ENCODE measurements at places on chromosomes 7 and 10.

DNA sequence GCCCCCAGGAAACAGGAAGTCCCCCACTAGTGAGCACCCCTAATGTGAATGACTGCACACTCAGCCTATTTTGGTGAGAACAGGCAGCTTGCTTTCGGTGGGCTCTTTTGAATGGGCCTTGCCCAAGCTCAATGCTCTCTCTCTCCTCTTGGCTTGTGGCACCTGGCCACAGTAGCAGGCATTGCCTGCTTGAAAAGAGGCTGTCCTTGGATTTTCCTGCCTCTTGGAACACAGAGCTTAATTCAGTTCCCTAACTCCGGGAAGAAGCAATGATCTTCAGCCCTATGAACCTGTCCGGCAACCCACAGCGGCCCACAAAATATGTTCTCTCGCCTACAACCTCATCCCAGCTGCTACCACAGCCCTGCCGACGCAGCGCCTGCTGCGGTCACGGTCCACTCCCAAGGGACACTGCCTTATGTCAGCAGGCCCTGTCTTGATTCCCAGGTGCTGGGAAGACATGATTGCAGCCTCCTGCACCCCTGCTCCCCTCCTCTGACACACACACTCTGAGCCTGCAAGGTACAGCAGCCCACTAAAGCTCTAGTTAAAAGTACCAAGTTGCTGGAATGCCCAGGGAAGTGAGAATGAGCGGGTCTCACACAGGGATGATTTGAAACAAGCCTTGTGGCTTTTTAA lies 715.5 kb upstream of the GALNT17 start:
- DNase-seq: no peak

GRCh38 chr10:62166331-62167131 lies 102.1 kb downstream of the RTKN2 start:
- DNase-seq: no peak

DNA sequence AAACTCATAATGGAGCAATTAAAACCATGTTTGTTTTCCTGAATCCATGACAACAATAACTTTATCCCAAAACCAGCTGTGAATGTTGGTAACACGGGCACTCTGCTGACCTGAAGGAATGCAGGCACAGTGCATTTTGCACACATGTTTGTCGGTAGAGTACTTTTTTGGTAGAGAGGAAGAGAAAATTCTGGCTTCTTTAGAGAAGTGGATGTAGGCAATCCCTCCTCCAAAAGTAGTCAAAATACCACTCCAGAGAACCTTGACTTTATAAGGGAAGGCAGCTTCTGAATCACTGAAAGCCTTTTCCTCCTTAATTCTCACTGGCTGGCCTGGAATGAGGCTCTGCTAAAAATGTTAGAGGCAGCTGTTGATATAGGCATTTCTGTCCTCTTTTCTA lies 15.8 kb upstream of the ACTA2 start:
- DNase-seq: no peak

DNA sequence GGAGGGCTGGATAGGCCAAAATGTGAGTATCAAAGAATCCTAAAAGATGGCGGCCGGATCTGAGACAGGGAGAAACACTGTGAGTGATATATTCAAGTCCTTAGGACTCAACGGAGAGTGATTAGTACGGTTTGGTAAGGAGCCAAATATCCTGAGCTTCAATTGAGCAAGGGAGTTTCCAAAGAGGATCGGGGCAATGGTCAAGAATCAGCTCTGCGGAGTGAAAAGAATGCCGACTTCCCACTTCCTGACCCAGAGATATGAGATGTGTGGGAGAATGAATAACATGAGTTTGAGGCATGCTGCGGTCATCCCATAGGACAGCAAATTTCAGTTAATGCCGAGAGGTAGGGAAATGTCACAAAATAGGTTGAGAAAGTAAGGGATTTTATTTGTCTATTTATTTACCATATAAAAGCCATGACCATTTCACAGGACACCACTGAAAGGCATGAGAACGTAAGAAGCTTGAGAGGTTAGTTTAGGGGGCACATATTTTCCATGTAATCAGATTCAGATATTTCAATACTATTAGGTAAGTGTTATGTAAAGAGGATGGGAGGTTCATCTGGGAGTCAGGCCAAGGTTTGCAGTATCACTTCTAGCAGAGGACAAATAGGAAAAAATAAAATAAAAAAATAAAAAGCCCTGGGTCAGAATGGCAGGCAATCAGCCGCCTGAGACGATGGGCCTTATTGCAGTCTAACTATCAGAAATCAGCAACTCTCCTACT lies 165.6 kb downstream of the HGF start:
- DNase-seq: no peak

GRCh38 chr7:92632791-92633190 lies 42.6 kb upstream of the FAM133B start:
- DNase-seq: no peak

All from thoracic aorta (tissue), 2 donors.